Thymus (tissue), 14 donors: ENCODE measurements at places on chromosomes 5 and 9. TPM values are rescaled to one million over a fixed set of nuclear protein-coding genes. Genes with fewer than 3 reads are reported as not detected.

DNA sequence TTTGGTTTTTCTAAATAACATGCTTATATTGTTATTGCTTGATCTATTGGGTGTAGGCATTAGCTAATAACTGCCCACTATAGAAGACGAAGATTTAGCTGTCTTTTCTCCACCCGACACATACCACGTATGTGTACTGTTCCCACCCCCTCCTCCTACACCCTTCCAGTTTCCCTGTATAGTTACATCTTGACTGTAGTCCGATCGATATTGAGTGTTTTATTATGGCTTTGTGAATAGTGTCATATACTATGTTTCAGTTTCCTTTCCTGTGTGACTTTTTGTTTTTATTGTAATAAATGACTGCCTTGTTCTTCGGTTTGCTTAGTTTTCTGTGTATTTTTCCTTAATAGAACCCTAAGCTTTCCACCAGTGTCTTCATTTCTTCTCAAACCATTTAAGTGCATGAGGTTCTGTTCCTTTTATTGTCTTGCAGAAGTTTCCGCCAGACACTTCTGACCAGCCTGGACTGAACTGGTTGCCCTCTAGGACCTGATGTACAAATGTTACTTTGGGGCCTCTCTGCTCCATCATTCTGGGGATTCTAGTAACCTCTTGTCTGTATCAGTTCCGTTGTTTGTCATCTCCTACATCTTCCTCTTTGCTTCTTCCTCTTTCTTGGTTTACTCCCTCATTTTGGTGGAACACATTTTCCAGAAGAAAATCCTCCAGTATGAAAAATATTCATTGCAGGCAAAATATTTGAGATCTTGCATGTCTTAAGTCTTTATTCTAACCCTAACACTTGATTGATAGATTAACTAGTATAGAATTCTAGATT is 61.8 kb downstream of the PRKACG start:
- no peak for DNase-seq

DNA sequence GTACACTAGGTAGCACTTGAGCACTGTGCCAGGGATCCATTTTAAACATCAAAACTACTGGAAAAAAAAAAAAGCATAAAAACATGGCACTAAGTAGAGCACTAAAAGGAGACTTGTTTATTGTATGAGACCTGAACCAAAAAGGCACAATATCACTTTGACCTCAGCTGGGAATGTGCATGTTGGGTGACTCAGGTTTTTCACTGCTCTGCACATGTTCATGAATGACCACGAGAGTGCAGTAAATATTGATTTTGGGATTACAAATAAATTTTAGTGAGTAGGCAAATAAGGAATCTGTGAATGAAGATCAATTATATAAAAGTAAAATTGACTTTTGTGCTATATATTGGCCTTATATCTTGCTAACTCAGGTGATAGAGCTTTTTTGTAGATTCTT is 11.8 kb downstream of the RMI1 start:
- DNase-seq, result no peak

The SLC34A1 gene
- 0.05 TPM for total RNA-seq

The MAPK9 gene
- total RNA-seq, result 20.3 TPM

DNA sequence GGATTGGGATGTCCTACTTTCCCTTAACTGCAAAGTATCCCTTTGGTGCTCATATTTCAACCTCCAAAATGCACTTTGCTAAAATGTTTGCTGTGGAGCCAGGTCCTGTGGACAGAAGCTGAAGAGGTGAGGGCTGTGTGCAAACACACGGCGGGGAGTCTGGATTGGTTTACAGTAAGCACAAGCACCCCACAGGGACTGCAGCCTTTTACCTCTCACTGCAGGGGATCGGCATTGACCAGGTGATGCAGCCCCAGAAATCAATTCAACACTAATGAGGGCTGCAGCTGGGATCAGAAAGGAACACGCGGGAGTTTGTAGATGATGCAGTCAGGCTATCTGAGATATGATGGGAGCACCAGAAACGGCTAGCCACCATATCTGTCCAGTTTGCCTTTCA is 450.9 kb downstream of the CCDC171 start:
- no peak for DNase-seq

- DNase-seq, result no peak
Measured at GRCh38 chr9:93588641-93589609, 12.5 kb downstream of the PHF2 start.

- DNase-seq, result no peak
Measured at GRCh38 chr9:109475526-109475925, 22.6 kb downstream of the PTPN3 start.

GRCh38 chr5:172146748-172147092 is 41.3 kb downstream of the STK10 start:
- no peak for DNase-seq

DNA sequence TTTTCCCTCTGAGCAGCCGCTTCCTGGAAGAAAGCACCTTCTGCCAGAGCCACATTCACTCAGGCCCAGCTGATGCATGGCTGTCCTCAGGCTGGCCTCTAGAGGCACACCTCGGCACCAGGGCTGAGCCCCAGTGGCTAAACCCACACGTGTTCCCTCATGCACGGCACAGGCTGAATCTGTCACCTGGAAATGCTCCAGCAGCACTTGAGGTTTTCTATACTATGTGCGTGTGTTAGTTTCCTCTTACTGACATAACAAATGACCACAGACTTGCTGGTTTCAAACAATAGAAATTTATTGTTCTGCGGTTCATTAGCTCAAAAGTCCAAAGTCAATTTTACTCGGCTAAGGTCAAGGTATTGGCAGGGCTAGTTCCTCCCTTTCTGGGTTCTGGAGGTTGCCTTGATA is 141.4 kb downstream of the LRRC70 start:
- DNase-seq, result no peak

GRCh38 chr9:79382044-79382443 is 189.7 kb upstream of the TLE4 start:
- DNase-seq, result no peak

- no peak for DNase-seq
Measured at GRCh38 chr5:56941981-56942380, 9.9 kb downstream of the MIER3 start.

DNA sequence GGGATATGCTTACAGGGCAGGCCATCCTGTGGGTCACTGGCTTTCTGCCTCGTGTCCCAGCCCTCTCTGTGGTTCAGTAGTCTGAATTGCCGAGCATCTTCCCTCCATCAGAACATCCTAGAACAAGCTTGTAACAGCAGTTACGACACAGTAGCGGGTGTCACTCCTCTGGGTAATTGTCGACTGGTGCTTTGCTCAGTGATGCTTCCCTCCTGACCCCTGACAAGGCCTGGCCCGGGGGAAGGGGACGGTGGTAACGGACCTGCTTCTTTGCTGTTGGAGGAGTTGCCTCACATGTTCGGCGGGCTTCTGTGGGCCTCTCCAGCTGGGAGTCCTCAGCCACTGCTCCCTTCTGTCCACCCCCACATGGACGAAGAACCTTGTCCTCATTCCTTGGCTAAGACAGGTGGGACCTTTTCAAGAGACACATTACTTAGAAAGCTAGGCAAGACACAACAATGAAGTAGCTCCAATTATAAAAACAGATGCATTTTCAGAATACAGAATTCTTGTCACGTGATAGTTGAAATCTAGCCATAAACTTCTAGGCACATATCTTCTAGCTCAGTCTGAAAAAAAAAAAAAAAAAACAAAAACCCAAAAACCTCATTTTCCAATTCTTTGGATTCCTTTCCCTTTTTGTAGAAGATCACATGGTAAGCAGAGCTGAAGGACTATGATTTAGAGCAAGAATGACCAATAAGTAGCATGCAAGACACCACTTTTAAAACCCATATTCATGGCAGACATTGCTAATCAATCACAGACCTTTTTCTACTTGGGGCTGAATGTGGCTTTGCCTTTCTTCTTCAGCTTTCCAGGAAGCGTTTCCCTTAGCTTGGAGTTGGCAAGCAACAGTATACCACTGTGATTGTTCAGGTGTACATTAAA is 25.0 kb downstream of the HMCN2 start:
- no peak for DNase-seq

- DNase-seq, result no peak
Measured at GRCh38 chr5:90562341-90562740, 3.7 kb downstream of the ADGRV1 start.

GRCh38 chr9:33416996-33417395 is 14.6 kb upstream of the AQP7 start:
- peak; percentile 68 for DNase-seq

- DNase-seq, result no peak
Measured at GRCh38 chr5:150181766-150182545, 7.9 kb upstream of the SLC6A7 start.

The CTSV gene
- 129 TPM for total RNA-seq

- no peak for DNase-seq
Measured at GRCh38 chr5:1209896-1210776, 8.7 kb downstream of the SLC6A19 start.

The EXOSC2 gene
- total RNA-seq, result 28.0 TPM
